RPMI7951 (cell line): ENCODE measurements at places on chromosomes 6 and 20. TPM values are rescaled to one million over a fixed set of nuclear protein-coding genes. Genes with fewer than 3 reads are reported as not detected.

GRCh38 chr6:135269481-135269891 is 88.4 kb downstream of the MYB start:
- no peak for DNase-seq

DNA sequence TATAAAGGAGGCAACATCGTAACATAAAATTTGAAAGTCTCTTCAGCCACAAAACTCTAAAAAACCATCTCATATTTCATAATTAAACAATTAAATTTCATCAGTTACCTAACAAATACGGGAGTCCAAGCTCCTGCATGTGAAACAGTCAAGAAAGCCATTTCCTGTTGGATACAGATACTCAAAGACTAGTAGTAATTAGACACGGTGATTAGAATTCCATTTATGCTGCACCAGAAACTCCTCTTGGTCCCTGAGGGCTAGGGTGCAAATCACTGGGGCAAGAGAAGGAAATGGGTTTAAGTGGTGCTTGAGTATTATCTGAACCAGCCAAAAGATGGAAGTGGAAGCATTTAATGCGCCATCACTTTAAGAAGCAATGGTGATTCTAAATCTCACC is 27.4 kb downstream of the TRAM2 start:
- DNase-seq: peak; percentile 76

DNA sequence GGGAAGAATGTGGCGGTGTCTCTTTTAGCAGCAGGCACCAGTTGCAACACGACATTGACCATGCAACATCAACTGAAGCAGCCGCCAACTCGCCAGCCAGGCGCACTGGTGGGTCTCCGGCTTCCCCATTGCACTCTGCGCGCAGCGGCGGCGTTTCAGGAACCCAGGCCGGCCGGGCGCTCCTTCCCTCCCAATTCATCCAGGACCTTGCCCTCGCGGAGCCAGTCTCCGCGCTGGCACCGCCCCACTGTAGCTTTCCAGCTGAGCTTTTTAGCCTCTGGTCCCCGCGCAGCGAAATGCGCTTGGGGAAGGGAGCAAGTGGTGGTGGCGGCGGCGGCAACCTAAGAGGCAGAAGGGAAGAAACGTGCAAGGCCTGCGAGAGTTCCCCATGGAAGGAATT is 297.9 kb upstream of the RIMS1 start:
- DNase-seq: no peak

GRCh38 chr6:50707652-50708300 is 5.5 kb upstream of the TFAP2D start:
- DNase-seq: no peak

GRCh38 chr6:19322691-19323485 is 514.3 kb upstream of the ID4 start:
- peak; percentile 1 for DNase-seq

GRCh38 chr6:35327349-35328027 is 14.9 kb upstream of the PPARD start:
- peak; percentile 57 for DNase-seq

DNA sequence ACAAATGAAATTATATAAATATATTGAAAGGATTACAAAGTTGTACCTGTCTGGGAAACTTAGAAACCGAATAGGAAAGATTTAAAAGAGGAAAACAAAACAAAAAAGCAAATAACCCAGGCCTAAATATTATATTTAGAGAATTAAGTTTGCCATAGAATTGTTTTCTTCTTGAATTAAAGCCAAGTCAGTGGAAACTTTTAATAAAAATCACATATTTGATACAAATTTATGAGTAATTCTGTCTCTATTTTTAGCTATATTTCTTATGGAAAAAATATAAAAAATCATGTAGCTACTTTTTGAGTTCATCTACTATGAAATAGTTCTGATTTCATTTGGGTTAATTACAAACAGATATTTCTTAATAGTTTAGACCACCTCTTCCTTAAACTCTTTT is 470.2 kb upstream of the HSF2 start:
- DNase-seq: no peak

DNA sequence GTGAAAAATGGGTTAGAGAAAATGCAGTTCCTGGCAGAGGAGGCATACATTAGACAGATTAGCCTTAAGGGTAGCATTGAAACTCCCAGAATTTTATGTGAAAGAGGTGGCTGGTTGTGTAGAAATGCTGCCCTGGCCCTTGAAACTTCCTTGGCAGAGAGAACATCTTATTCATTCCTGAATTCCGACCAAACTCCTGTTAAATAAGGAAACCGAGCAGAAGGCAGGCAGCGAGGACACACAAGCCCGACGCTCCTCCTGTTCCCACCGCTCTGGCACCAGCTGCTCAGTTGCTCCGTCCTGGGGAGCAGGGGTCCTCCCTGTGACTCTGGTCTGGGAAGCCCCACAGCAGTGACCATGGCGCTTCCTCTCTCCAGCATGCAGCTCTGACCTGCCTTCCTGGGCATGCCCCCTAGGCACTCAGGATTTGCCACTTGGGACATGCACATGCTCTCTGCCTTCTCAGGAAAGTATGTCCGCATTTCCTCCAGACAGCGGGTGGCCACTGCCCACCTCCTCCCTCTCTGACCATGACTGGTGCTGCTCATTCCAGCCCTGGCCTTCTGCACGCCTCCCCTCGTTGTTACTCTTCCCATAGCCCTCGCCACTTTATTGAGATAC is 35.2 kb upstream of the CLDN20 start:
- DNase-seq: no peak

DNA sequence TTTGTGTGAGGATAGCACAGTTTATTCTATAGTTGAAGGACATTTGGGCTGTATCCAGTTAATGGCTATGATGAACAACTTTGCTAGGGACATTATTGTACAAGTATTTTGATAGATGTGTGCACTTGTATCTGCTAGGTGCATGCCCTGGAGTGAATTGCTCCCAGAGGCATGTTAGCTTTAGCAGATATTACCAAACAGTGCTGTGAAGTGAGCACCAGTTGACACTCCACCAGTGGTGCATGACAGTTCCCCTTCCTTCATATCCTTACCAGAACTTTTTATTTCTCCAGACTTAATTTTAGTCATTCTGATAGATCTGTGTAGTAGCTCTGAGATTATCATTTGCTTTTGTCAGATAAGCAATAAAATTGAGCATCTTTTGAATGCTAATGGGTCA is 48.9 kb upstream of the ENPP5 start:
- DNase-seq: no peak

DNA sequence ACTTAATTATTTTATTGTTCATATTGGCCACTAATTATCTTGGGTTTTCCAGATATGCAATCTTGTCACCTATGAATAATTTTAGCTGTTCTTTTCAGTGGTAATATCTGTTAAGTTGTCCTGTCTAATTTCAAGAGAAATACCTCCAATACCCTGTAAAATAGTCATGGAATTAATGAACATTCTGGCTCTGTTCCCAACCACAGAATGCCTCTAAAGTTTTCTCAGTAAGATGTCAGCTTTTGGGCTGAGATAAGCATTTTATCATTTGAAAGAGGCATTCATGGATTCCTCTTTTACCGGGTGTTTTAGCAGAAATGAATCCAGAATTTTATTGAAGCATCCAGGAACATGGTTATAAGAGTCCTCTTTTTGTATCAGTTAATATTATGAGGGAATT is 109.3 kb downstream of the WDR27 start:
- DNase-seq: peak; percentile 50

GRCh38 chr6:167699141-167699931 is 127.4 kb upstream of the AFDN start:
- no peak for DNase-seq

DNA sequence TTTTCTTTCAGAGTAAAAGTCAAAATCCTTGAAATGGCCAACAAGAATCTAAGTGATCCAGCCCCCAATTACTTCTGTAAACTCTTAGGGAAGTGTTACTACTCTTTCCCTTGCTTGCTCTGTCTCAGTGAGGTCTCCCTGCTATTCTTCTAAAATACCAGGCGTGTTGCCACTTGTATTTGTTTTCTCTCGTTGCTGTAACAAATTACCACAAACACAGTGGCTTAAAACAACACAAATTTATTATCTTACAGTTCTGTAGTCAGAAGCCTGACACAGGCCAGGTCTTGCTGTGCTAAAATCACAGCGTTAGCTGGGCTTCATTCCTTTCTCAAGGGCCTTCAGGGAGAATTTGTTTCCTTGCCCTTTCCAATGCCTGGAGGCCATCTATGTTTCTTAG is 59.9 kb downstream of the HECA start:
- no peak for DNase-seq

DNA sequence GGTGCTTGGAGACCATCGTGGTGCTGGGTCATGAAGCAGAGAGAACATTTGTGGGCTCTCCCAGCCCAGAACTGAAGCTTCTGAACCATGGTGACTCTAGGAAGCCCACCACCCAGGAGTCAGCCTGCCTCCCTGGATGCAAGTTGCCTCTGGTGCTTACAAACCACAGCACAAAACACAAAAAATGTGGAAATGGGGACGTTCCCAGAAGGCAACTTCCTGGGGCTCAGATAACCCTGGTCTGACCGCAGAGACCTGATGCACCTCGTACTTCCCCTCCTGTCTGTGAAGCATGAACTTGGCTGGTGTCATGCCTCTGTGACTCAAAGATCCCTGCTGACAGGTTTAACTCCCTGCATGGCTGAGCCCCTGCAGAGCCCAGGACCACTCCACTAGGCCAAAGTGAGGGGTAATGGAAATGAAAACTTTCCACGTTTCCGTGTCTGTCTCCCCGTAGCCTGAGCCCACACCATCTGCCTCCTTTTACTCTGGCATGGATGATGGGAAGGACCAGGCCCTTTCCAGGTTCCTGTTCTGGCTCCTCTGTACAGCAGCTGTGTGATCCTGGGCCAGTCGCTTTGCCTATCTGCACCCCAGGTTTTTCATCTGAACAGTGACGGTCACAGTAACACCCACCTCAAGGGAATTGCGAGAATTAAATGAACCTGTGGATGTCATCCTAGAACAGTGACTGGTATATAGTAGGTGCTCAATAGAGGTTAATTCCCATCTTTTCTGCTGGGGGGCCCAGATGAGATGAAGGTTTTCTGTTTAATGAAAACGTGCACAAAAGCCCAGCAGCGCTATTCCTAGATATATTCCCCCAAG is 57.7 kb downstream of the PPP1R16B start:
- DNase-seq: no peak

DNA sequence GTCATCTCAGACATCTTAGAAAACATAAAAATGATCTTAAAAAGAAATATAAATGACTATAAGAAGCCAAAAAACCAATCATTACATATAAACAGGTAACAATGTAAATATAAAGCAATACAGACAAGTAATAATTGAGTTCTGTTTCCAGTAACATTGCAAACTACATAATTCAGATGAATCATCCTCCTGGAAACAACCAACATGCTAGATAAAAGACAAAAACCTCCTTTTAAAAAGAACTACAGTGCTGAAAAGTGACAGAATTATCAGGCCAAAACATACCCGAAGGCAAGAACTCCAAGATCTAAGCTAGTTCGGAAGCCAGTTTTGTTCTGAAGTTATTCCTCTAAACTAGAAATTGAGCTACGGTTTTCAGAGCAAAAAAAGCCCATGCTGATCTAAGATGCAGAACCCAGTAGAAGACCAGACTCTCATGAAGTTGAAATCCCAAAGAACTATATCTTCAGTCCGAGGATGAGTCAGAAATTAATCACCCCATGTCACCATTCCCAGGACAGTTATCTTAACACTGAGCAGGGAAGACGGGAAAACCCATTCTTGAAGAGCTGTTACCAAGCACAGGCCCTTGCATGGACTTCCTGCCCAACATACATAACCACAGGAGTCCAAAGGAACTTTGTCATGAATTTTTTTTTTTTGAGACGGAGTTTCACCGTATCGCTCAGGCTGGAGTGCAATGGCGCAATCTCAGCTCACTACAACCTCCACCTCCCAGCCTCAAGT is 9.8 kb downstream of the PGM3 start:
- DNase-seq: peak; percentile 98

GRCh38 chr6:130412556-130413290 is 46.9 kb downstream of the TMEM200A start:
- DNase-seq: no peak

DNA sequence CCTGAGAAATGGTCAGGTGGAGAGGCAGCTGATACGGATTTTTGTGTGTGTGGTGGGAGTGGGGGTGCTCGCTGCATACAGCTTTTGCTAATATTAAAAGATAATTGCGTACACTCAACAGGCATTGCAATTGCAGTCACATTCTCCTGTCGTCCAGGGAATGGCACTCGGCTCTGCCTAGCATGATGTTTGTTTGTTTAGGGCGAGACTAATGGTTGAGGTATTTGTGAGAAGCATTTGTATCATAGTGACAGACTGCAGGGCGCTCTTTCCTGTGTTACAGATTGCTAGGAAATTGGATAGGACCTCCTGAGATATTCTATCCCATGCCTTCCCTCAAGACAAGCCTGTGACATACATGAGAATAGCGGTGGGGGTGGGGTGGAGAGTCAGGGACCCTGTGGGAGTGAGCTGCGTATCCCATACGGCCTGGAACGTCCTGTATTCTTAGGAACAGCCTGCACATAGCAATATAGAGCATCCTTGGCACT is 207.4 kb downstream of the SOX4 start:
- no peak for DNase-seq

GRCh38 chr20:16129411-16129810 is 443.8 kb downstream of the KIF16B start:
- DNase-seq: no peak

- DNase-seq: no peak
Observed at GRCh38 chr20:8126841-8127378, 5.2 kb upstream of the PLCB1 start.

DNA sequence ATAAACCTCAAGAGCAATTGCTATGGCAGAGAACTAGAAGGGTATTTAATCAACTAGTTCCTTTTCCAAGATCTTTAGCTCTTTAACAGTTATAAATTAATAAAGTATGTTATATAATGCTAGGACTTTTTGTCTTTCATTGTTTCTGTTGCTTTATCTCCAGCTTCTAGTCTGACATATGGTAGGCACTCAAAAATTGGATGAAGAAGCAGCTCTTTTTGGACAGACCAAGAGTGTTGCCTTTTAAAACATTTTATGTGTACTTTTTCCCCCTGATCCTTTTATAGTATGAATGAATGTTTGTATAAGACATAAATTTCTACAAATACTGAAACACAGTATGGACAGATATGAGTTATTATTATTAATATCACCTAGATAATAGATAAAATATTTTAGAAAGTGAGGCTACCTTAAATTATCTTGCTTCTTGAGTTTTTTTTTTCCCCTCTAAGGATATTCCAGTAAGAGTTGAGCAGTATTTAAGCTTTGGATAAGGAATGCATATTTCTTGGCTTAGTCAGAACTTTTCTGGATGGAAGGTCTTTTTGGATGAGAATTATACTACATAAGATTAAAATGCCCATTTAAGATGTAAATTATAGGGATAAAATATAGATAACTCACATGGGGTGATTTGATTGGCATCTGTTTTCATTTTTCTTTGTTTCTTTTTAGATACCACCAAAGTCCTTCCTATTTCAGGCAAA is 16.6 kb downstream of the LAMA2 start:
- no peak for DNase-seq

GRCh38 chr6:53043581-53043980 is 21.6 kb upstream of the FBXO9 start:
- peak; percentile 69 for DNase-seq

GRCh38 chr20:53707371-53708055 is 113.9 kb upstream of the ZNF217 start:
- DNase-seq: peak; percentile 60

GRCh38 chr6:165854061-165854862 is 191.2 kb upstream of the PDE10A start:
- no peak for DNase-seq

Gene WFDC10B
- total RNA-seq: 0.88 and 3.5 TPM in 2 replicates

Gene LINC00237
- not detected in 2 replicates for total RNA-seq

Gene CSNK2B
- total RNA-seq: 371 and 469 TPM in 2 replicates

Gene PLA2G7
- total RNA-seq: 0.48 and 0.59 TPM in 2 replicates

Gene FAM83C
- total RNA-seq: not detected in 2 replicates

Gene RGS17
- 3.2 and 4.4 TPM in 2 replicates for total RNA-seq

Gene PLTP
- 36.8 and 47.1 TPM in 2 replicates for total RNA-seq

Gene C20orf144
- total RNA-seq: 0.24 and 0.39 TPM in 2 replicates
